KBM-7 (cell line): ENCODE measurements at places on chromosomes 1 and 21.

DNA sequence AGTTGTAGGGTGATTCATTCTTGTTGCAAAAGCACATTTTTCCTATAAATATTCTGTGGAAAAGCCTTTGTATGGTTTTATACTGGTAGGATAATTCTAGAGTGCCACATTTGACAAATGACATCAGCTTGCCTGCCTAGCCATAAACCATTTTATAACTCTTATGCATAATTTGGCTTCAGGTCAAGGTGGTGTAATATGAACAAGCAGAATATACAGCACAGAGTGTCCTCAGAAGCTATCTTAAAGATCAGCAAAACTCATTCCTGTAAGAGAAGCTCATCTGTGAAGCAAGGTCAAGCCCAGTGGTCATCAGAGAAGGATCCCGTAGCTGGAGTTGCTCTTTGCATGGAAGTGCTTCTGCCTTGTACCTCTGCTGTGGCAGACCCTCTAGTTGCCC, 24.0 kb upstream of the C1orf21 start:
- DNase-seq: no peak

DNA sequence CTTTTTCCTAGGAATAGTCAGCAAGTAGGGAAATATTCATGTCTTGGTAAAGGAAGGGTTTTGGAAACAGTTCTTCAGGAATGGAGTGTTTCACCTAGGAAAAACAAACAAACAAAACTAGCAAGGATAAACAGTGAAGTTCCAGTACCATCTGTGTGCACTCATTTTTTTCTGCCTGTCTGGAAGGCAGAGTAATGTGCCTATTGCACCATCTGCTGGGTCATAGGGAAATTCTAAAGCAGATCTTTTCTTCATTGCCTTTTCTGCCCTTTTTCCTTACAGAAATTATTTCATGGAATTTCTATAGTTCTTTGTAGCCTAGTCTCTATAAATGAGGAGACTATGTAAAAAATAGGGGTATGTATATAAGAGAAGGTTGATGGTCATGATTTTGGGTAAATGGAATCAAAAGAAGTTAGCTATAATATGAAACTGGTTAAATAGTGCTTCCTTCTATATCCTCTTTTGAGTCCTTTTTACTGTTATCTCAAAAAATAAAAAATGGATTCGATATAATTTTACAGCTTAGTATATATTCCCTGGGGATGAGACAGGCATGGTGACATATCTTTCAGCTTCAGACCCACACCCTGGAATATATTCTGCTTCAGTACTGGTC, 3.4 kb upstream of the HRNR start:
- no peak for DNase-seq

DNA sequence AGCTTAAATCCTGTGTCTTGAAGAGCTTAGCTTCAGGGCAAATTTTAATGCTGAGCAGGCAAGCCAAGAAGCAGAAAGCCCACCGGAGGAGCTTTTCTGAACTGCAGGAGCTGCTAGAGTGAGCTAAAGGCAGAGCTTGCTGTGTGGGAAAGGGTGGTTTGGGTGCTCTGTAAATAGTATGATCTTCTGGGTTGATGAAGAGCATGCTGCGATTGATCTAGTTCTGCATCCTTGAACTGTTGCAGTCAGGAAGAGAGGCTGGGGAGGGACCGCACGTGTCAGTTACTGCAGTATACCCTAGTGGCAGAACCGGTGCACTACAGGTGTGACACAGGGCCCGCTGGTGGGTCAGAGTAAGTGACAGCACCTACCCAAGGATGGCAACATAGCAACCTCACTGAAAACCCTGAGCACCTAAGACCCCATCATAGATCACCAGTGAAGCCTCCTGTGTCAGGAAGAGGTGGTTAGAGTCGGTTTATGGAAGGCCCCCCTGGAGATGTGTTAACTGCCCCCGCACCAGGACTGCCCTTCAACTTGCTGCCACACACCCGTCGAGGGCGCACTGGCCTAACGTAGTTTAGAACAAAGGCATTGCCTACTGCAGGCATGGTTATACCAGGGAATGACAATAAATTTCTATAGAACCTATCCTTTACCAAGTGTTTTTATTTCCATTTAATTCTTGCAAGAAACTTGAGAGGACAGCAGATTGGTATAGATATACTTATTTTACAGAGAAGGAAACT, 146.0 kb upstream of the KIAA0040 start:
- DNase-seq: peak; percentile 36

DNA sequence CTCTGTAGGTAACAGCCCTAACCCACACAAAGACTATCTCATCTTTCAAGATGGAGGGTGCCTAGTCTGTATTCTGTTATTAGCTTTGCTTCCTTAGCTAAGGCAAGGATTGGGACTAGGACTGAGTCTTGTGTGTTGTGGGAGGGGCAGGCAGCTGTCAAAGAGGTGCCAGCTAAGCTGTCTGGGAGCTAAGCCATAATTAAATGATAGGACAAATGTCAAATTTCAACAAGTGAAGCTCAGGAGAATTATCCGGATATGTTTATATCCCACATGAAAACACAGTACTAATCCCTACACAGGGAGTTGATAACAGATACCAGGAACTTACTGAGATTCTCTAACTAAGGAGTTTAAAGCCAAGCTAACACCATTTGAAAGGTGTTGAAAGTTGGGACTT, 70.5 kb upstream of the NGF start:
- DNase-seq: no peak

DNA sequence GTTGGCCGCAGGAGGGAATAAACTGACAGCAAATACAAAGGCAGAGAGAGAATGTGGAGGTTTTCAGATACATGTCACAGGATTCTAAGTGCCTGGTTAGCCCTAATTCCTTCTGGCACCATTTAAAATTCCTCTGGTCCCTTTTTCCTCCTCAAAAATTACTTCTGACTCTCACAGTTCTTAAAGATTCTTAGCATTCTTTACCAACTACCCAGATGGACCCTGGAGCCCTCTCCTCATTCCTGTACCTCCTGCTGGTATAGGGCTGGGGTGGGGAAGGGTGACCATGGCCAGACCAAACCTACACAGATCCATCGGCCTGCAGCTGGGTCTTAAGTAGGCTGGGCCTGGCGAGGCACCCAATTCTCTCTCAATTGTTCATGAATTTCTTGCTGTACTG, 7.2 kb downstream of the MKNK1 start:
- no peak for DNase-seq

DNA sequence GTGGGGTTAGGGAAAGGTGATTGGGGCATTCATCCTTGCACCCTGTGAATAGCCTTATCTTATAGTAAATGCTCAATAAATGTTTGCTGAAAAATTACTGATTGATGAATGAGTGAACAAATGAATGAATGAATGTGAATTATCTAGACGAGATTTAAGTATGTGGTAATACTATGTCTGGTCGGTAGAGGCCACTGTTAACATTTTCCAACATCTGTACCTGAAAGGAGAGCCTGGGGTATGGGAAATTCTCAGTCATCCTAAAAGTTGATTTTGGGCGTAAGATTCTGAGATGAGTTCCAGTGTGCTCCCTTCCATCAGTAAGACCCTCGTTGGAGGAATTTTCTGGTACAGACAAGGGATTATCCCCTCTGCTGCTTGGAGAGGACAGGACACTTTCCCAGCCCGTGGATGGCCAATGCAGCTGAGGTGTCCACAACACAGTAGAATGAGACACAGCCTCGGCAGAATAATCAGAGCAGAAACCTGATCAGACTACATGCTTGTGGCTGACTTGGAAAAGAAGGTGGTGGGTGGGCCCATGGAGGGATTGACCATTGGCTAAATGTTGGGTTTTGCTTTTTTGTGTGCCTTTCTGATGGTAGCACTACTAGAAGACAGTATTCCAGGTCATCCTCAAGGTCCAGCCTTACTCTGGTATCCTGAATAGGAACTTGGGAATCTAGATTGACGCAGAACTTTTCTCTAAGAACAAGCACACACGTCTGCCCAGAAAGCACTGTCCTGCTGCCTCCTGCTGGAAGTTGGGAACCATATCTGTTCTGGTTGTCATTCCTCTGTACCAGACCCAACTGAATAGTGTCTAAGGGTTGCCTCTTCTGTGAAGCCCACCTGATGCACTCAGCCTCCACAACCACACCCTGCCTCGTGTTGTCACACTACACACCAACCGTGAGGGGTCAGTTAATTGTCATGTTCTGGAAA, 262.0 kb downstream of the TNR start:
- DNase-seq: peak; percentile 37

DNA sequence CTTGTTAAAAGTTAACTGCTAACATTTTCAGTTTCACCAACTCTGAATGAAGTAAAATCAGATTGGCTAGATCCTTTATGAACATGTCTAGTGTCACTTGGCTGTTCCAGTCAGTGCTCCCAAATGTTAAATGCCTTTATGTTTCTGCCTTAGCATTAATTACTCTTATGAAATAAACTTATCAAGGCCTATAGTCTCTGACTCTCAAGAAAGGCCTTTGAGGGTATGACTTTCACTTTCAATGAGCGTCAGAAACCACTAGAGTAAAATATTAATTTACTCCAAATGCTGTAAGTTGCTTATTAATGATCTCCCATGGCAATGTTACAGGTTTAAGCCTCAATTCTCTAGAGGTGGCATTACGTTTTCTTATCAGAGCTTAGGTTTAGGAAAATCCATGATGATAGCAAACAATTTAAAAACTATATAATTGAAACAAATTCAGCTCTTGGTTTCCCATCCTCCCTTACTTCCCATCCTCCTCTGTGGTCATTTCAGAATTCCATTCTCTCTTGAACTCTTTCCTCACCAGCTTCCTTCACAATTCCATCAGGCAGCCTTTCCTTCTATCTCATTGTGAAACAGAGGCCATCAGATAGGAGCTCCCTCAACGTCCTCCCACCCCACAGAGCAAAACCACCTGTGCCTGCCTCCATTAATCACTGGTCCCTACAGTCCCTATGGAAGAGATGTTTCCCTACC, 108.6 kb upstream of the COP1 start:
- no peak for DNase-seq

DNA sequence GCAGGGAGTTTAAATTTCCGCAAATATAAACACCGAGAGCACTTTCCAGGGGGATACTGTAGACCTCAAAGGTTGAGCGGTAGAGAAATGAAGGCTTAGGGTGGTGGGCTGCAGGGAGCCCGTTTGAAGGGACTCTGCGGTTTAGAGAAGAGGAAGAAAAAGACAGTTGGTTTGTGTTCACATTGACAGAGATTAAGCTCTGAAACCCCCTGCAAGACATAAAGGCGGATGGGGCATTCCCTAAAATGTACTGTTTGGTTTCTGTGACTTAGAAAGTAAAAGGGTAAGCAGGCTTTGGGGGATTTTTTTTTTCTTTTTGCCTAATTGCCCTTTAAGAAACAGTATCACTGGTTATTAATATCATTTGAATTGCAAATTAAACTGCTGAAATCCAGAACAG, 1.3 kb downstream of the KAZN start:
- peak; percentile 24 for DNase-seq

- DNase-seq: no peak
These were observed 39.0 kb downstream of the COL6A1 start for GRCh38 chr21:46020581-46020980.

GRCh38 chr1:50974618-50974935, 4.5 kb downstream of the CDKN2C start:
- DNase-seq: peak; percentile 66

- DNase-seq: no peak
These were observed 749 bp downstream of the SDCCAG8 start for GRCh38 chr1:243256590-243256989.

DNA sequence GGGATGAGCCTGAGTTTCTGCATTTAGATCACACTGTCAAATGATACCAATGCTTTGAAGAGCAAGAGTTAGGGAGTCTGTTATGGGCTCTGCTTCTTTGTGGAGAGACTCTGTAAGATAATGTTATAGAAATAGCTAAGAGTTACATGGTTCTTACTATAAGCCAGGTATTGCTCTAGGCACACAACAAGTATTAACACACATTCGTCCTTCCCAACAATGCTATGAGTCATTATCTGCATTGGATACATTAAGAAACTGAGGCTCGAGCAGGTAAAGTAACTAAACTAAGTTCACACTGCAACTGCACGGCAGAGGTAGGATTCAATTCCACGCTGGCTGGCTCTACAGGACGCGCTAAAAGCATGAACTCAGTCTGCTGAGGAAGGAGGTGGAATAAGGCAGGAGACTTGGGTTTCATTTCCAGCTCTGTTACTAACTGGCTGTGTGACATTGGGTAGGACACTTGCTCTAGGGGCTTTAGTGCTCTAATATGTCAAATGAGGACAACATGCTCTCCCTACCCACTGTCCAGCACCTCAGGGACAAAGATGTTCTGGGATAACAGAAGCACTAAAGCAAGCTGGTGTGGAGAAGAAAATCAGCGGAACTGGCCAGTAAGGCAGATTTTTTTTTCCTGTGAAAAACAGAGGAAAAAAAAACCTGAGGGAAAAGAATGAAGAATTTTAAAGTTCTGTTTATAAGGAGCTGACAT, 23.7 kb upstream of the IL20 start:
- no peak for DNase-seq

DNA sequence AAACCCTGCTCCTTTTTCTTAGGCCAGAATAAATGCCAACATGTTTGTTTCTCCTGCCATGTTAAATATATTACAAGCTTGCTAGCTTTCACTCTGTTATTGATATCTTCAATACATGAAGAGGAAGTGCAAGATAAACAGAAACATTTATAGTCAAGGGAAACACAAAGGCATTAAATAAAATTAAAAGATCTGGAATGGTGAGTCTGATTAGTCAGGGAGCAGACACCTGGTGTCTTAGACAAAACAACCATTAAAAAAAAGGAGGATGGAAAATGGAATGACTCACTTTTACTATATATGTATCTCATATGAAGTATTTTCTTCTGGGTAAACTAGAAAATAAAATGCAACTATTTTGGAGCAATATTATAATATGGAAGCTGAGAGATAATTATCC, 123.3 kb downstream of the SMYD3 start:
- no peak for DNase-seq

DNA sequence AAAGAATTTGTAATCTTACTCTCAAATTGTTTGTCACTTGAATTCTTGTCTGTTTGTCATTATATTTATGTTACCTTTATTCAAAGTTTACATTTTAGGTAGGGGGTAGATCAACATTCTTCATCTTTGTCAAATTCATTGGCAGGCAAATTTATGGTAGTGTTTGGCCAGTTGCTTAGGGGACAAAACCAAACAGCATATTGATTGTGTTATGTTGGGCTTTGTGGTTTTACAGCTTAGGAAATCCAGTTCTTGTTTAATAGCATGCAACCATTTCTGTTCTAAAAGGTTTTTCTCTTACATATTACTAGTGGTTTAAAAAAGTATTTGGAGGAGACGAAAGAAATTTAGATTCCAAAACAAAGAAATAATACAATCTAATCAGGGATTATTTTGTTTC, 91.4 kb downstream of the HMCN1 start:
- DNase-seq: no peak

DNA sequence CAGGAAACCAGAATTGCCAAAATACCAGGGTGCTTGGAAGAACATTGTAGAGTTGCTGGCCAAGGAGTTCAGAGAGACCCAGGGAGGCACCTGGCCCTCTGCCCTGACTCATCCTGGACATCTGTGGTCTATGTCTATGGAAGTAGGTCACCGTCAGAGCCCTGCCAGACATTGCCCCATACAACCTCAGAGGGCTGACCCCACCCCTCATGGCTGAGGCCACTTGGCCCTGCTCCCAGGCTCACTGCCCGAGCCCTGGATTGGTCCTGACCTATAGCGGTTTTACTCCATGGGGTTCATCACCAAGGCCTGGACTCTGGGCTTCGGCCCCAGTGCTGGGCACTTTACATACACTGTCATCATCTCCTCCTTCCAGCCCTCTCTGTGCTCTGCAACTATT, 233.1 kb downstream of the PTPRU start:
- DNase-seq: no peak

- DNase-seq: no peak
These were observed 1.2 kb downstream of the HDGF start for GRCh38 chr1:156750191-156750672.

- DNase-seq: peak; percentile 89
These were observed 80.6 kb downstream of the LBR start for GRCh38 chr1:225347123-225347683.
